Activated T-cell treated with anti-CD3 and anti-CD28 coated beads for 1 hour (primary cell): ENCODE measurements at places on chromosomes 7 and 10.

DNA sequence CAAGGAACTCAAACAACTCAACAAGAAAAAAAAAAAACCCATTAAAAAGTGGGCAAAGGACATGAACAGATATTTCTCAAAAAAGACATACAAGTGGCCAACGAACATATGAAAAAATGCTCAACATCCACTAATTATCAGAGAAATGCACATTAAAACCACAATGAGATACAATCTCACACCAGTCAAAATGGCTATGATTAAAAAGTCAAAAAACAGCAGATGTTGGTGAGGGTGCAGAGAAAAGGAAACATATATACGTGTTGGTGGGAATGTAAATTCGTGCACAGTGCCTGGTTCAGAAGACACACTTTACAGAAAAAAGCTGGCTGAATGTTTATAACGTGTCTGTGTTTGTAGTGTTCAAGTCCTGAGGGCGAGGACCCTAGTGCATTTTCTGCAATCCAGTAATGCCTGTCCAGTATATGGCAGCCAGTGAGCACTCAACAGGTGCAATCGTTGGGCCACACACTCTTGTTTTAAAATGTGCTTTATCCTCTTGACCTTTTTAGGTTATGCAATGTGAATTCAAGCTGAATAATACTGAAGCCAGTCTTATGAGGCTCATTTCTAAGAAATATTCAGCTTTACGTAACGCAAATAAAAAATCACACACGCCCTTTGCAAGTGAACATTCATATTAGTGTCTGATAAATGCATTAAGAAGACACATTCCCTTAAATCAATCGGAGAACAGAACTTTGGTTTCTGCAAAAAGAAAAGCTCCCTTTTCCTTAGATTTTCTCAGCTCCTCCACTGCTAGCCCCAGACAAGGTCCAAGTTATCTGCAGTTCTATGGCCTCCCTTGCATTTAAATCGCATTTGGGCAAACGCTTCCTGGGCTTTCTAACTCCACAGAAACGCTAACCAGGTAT lies 813 bp upstream of the MTURN start:
- DNase-seq: no peak

DNA sequence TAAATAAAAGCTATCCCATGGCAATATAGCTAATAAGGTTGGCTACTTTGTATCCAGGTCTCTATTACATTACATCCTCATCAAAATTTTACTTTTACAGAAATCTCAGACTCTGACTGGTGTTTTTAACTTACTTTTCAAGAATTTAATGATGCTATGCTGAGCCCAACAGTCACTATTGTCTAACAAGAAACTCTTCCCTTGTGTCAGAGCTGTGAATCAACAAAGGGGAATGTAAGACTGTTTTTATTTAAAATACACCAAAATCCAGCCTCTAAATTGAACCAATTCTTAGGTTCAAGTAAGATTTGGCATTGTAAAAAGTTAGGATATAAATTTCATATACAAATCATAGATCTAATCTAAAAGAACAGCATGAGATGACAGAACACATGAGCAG lies 7.0 kb downstream of the RTKN2 start:
- DNase-seq: no peak

DNA sequence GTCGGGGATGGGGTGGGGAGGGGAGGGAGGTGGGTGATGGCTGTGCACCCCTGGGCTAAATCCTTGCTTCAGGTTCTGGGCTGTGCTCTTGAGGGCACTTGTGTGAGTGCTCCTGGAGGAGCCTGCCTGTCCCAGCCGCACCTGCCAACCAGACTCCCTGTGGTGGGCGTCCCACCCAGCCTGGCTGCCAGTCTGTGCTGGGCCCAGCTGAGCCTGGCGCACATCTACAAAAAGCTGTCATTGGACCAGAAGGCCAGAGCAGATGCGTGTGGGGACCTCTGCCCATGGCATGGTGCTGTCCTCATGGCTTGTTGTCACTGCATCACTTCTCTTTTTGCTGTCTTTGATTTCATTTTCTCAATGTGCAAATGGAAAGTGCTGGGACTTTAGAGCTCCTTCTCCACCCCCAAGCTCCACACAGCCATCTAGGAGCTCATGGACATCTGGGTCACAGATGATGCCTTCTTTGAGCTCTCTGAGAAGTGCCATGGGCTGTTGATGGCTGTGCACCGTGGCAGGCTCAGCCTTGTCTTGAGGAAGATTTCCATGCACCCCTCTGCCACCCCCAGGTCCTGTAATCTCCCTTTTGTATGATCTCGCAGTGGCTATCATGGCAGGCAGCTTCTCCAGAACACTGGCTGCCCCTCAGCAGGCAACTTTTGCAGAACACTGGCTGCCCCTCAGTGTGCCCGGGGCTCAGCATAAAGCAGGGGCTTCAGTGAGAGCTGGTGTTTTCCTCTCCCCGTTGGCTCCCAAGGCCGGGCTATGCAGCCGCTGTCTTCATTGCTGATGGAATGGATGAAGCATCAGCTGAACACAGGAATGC lies 83.9 kb downstream of the ADCY1 start:
- DNase-seq: no peak

- no peak for DNase-seq
These were observed 320.7 kb downstream of the GRID1 start for GRCh38 chr10:86045896-86046295.

GRCh38 chr10:76336213-76336963 lies 905.0 kb downstream of the LRMDA start:
- no peak for DNase-seq

DNA sequence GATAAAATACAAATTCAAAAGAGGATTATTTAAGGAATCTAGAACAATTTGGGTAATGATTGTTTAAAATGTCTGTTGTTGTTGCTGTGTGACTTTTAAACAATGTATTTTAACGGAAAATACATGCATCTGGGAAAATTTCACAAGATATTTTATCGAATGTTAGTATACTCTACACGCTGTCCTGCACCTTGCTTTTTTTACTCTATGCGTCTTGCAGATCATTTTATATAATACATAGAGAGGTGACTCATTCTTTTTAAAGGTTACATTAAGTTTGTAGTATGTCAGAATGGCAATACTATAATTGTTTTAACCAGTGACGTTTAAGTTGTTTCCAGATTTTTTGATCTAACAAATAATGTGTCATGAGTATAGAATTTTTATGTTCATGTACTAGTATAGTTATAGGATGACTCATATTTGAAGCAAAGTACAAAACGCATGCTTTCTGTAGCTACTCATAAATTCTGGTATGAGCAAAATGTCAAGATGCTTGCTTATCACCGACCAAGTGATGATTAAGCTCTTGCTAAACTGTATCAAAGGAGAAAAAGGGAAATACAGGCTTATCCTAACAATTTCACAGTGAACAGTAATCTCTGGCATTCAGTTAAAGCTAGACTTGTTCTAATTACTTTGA lies 4.9 kb downstream of the DKK1 start:
- DNase-seq: no peak

GRCh38 chr7:91140982-91141381 lies 123.3 kb upstream of the FZD1 start:
- DNase-seq: no peak

DNA sequence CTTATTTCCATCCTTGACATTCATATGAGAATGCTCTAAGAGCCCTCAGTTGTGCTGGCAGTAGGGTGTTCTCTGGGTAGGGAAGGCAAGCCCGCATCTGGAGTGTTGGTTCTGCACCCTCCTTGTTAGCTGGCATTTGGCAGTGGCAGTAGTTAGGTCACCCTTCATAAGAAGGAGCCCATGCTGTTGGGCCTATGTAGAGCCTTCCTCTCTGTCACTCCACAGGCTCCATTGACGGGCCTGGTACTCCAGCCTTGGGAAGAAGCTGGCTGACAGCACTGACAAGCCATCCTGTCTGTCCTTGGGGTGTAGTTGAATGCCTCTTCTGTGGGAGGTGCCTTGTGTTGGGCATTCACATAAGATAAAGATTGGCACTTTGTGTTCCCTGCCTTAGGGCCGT lies 89.7 kb downstream of the BMPR1A start:
- no peak for DNase-seq

DNA sequence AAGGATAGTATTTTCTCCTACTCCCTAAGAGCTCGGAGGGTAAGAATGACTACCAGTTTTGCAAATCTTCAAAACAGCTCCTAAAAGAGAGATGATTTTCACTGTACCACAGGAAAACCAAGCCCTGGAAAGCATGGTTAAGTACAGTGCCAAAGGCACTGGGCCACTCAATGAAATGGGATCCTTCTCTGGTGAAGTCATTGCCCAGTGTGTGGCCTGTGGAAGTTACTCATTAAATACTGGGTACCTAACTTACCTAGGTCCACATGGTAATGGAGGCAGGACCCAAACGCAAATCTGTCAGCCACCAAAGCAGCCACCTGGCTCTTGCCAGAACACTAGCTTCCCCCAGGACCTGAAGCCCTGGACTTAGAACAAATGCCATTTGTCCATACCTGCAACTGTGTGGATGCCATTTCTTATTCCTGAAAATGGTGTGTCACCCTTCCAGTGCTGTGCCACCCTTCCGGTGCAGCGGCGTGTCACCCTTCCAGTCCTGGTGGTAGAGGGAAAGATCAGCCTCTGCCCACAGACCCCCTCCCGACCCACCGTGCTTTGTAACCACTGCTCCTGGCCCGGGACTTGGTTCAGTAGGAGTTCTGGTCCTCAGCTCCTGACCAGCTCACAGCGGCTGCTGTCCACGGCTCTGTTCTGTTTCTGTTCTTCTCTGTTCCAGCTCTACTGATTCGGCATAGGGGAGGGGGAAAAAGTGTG lies 659.2 kb downstream of the SDK1 start:
- no peak for DNase-seq

GRCh38 chr7:103381280-103382031 lies 34.0 kb downstream of the PSMC2 start:
- no peak for DNase-seq

GRCh38 chr10:112614072-112614471 lies 167.1 kb downstream of the VTI1A start:
- DNase-seq: no peak

- DNase-seq: no peak
These were observed 23.5 kb downstream of the ASB4 start for GRCh38 chr7:95509199-95509598.

GRCh38 chr10:22436526-22436892 lies 91.2 kb downstream of the SPAG6 start:
- no peak for DNase-seq
